ENCODE measurements at places on chromosomes 5 and 9.
A peak's percentile ranks its signal among the peaks of the same experiment; 100 is the strongest.

GRCh38 chr5:77171141-77171910 is 39.2 kb upstream of the PDE8B start:
- no peak for DNase-seq

GRCh38 chr5:180178531-180179441 is 30.2 kb downstream of the RASGEF1C start:
- no peak for DNase-seq

DNA sequence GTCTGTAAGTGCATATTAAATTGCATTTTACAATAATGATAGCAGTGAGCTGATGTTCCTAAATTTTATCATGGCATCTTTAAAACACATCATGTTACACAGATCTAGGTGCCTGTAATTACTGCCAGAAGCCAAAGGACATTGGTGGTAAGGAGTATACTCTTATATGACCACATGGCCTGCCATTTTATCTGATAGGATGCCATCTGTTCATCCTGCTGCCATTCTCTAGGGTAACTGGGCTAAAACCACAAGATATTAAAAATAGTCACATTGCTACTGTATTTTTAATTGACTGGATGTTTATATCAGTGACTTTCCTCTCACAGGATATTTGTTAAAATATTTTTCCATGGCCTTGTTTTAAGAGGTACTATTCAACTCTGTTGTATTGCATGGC is 53.1 kb downstream of the HCN1 start:
- no peak for DNase-seq

- DNase-seq = no peak
These were observed 807.9 kb upstream of the NUDT12 start for GRCh38 chr5:104370523-104370922.

- DNase-seq = no peak
These were observed 93.7 kb downstream of the JAKMIP2 start for GRCh38 chr5:147688656-147689356.

- DNase-seq = no peak
These were observed 9.3 kb downstream of the TTC23L start for GRCh38 chr5:34848230-34848629.

GRCh38 chr5:166127766-166128570 is 2163.5 kb upstream of the WWC1 start:
- no peak for DNase-seq

DNA sequence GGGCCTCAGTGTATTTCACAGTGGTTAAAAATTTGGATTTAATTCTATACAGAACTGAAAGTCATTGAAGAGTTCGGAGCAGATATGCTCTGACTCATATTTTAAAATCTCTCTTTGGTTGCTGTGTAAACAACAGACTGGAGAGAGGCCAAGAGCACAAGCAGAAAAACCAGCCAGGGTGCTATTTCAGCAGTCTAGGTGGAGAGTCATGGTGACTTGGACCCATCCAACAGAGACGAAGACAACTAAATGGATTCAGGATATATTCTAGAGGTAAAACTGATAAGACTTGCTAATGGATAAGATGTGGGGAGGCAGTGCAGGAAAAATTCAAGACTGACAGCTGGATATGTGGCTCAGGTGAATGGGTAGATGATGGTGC is 168.9 kb downstream of the MAPKAP1 start:
- DNase-seq = no peak

DNA sequence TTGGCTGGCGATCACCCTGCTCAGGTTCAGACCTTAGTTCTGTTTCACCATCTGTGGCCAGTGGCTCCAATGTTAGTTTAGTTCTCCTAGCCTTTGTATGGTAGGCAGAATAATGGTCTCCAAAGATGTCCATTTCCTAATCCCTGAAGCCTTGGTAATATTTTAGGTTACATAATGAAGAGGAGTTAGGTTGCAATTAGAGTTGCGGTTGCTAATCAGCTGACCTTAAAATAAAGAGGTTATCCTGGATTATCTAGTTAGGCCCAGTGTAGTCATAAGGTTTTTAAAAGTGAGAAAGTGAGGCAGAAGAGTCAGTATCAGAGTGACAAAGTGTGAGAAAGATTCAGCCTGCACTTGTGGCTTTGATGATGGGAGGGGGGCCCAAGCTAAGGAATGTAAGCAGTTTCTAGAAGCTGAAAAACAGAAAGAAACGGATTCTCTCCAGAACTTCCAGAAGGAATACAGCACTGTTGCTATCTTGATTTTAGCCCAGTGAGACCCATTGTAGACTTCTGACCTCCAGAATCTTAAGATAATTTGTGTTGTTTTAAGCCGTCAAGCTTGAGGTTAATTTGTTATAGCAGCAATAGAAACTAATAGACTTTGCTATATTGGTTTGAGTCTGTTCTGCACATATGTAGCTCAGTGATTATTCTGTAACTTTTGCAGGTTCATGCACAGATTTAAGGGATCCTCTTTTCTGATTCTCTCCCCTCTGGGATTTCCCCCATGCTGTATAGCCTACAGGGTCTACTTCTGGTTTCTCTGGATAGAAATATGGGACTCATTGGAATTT is 21.6 kb downstream of the LNPEP start:
- no peak for DNase-seq

DNA sequence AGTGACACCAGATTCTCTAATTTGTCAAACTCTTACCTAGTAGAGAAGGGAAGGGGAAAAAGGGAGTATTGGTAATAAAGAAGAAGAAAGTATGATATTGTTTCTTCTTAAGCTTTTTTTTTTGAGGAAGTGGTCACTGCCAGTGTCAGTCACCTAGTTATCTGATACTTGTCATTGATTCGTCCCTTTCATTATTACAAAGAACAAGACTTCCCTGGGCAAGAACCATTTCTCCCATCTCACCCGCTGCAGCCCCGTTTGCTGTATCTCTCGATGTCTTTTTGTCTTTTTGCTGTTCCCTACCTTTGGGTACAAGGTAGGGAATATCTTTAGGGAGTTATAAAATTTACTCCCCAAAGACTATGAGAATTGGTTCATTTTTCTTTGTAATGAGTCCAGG is 249.0 kb downstream of the ARHGAP26 start:
- no peak for DNase-seq

GRCh38 chr9:136178773-136179075 is 26.2 kb downstream of the LHX3 start:
- no peak for DNase-seq

- DNase-seq = peak; percentile 49
These were observed 70.7 kb upstream of the GNE start for GRCh38 chr9:36328798-36329411.

- peak; percentile 42 for DNase-seq
These were observed at the start of gene PCDHGA2 for GRCh38 chr5:141338538-141339306. TSS of gene PCDHGA2 (plus strand) at chr5:141338760.

- no peak for DNase-seq
These were observed 714 bp downstream of the SEC24A start for GRCh38 chr5:134649163-134649835.

DNA sequence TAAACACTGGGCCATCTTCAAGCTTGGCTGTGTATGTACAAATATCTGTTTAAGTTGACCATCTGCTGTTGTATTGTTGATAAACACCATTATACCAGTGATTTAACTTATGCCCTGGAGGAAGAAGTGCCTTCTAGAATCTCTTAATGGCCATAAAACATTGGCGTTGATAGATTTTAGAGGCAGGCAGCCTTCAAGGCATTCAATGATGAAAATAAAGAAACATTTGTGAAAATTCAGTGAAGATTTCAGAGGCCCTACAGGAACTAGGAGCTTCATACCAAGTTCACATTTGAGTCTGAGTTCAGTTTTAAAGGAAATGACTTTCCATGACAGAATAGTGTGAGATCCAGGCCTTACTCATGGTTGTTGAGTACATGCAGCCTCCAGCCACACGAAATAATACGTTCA is 52.2 kb downstream of the MAP1B start:
- DNase-seq = no peak

GRCh38 chr5:436641-436975 is 6.4 kb upstream of the EXOC3 start:
- no peak for DNase-seq

DNA sequence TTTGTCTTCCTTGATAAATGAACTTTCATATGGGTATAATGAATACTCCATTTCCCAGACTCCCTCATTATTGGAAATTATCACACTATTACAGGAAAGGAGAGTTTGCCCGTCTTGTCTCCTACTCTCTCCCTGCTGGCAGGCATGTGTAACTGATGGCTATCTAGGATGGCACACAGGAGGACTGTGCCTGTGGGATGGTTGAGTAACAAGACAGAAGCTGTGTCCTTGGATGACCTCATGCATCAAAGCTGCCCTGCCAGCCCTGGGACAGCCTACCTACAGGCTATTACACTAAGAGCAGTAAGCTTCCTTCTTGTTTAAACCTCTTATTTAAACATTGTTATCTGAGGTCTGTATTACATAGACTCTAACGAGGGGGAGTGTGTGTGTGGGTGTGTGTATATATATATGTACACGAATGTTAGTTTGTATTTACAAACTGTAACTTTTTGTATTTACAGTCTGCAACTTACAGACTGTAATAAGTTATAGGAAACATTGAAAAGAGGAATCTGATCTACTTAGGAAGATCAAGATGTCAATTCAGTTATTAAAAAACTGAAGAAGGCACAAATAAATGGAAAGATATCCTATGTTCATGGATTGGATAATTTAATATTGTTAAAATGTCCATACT is 247.6 kb upstream of the ACO1 start:
- DNase-seq = no peak

DNA sequence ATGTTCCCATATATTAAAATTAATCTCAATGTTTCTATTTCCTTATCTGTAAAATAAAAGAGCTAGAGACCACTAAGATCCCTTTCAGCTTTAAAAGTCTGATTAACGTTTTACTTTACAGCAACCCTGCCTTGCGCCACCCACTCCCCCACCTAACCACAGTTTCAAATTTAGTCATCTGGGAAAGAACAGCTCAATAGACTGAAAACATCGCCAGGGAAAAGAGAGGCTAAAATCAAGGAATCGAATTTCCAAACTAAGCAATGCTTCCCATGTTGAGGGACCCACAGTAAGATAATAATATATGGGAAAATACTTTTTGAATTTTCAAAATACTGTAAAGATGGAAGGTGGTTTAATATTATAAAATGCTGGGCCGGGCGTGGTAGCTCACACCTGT is 6.6 kb downstream of the SAXO1 start:
- DNase-seq = no peak

- DNase-seq = peak; percentile 80
These were observed 66.6 kb downstream of the DENND1A start for GRCh38 chr9:123863164-123863855.

DNA sequence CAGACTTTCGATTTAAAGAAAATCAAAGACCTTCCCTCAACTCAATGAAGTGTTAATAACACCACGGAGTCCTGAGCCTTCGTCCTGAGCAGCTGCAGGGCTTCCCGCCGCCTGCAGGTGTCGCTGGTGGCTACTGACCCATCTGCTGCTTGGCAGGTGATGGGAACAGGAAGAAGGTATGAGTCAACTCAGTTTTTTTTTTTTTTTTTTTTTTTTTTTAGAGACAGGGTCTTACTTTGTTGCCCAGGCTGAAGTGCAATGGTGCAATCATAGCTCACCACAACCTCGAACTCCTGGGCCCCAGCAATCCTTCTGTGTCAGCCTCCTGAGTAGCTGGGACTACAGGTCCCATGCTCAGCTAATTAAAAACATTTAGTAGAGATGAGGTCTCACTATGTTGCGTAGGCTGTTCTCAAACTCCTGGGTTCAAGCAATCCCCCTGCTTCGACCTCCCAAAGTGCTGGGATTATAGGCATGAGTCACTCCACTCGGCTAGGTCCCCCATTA is 185.7 kb upstream of the IL12B start:
- peak; percentile 49 for DNase-seq

- no peak for DNase-seq
These were observed 524 bp downstream of the CYFIP2 start for GRCh38 chr5:157266286-157267007.

DNA sequence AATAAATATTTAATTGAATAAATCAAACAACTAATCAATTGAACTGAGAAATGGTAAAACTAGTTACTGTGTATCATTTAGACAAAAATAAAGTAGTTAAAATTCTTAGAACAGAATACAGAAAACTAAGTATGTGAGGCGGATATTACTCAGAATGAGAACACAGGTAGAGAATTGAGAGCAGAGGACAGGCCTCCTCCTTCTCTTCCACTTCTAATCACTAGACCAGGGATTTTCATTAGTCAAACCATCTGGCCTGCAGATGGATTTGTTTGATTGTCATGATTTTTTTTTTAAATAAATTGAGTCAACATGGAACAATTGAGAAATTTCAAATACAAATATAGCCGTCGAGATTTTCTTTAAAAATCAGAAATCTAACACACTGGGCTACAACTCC is 198.6 kb upstream of the HMHB1 start:
- no peak for DNase-seq

GRCh38 chr5:155839251-155840037 is 487.5 kb upstream of the SGCD start:
- peak; percentile 13 for DNase-seq

DNA sequence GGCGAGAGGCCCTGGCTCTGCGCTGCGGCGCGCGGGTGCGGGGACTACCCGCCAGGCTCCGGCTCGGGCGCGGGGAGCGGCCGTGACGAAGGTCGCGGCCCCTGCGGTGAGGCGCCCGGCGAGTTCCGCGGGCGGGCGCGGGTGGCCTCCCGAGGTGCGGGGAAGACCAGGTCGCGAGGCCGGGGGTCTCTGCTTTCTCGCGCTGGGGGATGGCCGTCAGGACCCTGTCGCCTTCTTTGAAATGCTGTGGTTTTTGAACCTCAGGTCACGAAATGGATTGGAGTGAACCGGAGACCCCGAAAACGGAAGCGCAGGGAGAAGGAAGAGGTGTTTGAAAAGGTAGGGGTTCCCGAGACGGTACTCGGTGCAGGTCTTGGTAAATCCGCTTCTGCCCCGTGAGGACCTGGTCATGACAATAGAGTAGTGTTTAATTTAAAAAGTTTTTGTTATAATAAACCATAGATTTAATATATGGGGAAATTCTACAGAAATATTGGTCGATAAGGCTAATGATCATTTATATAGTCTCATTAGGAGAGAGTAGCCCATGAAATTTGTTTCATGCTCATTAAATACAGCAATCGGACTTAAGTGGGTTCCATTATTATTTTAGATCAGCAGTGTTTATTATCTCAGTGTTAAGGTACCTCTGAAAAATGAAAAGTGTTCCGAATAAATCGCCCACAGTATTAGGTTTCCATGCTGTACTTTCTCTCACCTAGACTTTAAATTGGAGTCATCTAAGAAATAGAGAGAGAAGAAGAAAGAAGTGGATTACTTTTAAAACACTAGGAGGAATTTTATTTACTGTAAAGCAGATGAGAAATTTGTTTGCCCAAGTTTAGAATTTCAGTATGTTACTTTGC is 279.0 kb downstream of the AOPEP start:
- no peak for DNase-seq

DNA sequence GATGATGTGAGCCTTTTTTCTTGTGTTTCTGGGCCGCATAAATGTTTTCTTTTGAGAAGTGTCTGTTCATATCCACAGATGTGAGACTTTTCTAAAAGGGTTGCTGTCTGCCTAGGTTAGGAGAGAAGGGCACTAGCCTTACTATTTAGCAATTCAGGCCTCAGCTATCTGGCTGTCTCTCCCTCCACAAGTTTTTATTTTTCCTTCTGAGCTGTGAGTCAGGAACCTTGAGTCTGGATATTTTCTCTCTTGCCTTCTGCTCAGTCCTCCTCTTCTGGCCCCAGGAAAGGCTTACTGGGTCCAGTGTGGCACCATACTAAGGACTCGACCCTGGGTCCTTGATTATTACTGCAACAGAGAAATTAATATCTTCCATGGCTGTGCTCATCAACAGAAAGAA is 187.6 kb downstream of the CSNK1G3 start:
- DNase-seq = no peak
